ENCODE measurements at places on chromosomes 12 and 14. TPM values are rescaled to one million over a fixed set of nuclear protein-coding genes. Genes with fewer than 3 reads are reported as not detected.

SIX6 gene
- total RNA-seq, result not detected

TEX52 gene
- not detected for total RNA-seq

TAC3 gene
- not detected for total RNA-seq

VPS29 gene
- total RNA-seq, result 73.5 TPM

SLCO1A2 gene
- 3.8 TPM for total RNA-seq

LRP1-AS gene
- not detected for total RNA-seq
